Activated naive CD4-positive, alpha-beta T cell (primary cell): ENCODE measurements at places on chromosomes 4 and X.

DNA sequence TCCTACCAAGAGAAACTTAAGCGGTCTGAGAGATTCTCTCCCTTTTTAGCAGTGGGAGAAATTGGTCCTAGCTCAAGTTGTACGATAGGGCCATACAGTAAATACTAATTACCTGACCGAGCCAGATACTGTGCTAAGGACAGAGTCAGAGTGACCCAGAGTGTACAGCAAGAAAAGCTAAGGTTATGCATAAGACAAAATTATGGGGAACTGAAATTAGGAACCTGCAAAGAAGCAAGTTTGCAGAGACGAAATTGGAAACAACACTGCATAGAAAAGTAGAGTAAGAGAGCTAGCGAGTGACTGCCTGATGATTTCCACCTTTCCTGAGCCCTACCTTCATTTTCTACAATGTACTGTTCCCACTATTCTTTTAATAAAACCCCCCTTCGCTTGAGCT lies 278.1 kb downstream of the NKX6-1 start:
- no peak for DNase-seq

DNA sequence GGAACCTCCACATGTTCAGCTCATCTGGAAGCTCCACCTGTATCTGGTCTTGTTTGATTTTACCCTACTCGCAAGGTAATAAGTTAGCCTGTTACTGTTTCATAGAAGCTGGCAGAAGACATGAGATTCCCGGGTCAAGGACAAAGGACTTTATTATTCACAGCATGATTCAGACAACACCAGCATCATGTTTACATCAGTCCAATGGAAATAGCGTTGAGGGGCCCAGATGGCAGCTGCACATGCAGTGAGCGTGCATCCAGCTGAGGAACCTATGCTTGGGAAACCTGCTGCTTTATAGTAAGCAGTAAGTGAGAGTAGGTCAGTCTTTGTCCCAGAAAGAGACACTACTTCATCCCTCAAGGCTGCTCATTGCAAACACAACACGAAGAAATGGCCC lies 19.8 kb downstream of the TSPAN5 start:
- no peak for DNase-seq

- DNase-seq = no peak
Observed at GRCh38 chr4:16993956-16994840, 95.8 kb upstream of the LDB2 start.

GRCh38 chr4:152232271-152232670 lies 303.6 kb downstream of the FBXW7 start:
- DNase-seq = no peak

DNA sequence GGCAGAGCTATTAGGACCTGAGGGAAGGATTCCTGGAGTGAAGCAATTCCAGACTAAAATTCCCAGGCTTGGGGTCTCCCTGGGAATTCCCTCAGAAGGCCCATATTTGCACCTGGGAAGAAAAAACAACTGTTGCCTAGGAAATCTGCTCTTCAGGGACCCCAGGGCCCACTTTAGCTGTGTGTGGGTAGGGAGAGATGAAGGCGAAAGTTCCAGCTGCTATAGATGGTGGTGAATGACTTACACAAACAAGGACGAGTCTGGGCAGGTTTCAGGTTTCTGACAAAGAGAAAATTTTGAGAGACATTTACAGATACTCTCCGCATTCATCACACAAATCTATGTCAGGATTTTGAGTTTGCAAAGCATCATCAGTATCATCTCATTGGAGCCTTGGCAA lies 126.1 kb downstream of the GPC3 start:
- no peak for DNase-seq

GRCh38 chr4:138487670-138488069 lies 245.5 kb upstream of the SLC7A11 start:
- DNase-seq = no peak

DNA sequence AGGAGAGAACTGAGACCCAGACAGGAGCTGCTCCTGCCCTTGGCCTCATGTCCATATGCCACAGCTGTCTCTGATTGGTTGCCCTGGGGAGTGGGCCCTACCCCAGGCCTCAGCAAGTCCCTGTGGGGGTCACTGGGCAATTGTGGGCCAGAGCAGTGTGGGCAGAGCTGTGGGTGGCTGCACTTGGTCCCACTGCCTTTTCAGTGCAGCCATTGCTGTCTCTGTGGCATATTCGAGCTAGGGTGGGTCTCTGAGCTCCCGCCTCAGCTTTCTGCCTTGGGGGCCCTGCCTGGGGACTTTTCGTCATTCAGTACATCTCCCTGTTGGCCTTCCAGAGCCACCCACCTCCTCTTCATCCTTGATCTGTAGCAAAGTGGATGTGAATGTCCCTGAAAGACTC lies 69.8 kb upstream of the LRPAP1 start:
- no peak for DNase-seq

GRCh38 chr4:80058740-80059139 lies 14.3 kb downstream of the ANTXR2 start:
- no peak for DNase-seq

- no peak for DNase-seq
Observed at GRCh38 chr4:14667624-14668151, 334.6 kb upstream of the CPEB2 start.

DNA sequence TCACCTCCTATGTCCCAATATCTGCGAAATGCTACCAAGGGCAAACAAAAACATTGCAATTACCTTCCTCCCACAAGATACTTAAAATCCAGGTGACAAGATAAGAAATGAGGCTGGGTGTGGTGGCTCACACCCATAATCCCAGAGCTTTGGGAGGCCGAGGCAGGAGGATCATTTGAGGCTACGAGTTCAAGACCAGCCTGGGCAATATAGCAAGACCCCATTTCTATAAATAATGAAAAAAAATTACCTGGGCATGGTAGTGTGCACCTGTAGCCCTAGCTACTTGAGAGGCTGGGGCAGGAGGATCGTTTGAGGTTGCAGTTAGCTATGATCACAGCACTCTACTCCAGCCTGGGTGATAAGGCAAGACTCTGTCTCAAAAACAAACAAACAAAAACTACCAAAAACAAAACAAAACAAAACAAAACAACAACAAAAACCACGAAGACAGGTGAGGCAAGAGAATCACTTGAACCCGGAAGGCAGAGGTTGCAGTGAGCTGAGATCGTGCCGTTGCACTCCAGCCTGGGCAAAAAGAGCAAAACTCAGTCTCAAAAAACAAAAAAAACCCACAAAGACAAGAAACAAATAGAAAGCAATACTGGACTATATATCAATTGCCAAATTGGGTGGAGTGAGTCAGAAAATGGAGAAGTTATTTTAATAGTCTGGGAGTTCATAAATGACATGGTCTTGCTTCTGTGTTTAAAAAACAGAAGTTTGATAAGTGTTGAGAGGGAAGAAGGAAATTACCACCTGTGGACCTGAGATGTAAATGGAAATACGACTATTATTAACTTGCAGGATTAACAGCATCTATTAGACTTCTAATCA lies 176.5 kb downstream of the FBXW7 start:
- no peak for DNase-seq

DNA sequence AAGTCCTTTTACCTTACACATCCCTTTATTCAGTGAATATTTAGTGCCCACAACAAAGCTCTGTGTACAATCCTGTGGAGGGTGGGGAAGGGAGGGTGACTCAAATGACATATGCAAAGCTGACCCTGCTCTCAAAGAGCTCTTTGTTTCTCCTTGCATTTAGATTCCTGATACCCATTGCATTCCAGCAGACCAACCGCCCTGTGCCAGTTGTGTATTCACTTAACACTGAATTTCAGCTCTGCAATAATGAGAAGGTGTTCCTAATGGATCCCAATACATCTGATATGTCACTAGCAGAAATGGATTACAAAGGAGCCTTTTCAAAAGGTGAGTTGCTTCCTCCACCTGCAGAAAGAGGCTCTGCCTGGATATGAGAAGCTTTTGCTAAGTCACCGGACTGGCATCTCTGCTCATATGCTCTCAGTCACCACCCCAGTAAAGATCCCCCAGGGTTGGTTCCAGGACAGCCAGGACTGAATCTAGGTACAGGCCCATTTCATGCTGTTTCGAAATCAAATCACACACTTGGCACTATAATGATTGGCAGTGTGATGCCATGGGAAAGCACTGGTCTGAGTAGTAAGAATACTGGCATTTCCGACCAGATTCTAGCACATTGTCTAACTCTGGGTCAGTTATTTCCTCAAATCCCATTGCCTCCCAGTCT lies 17.1 kb upstream of the ANXA3 start:
- DNase-seq = no peak

GRCh38 chrX:17500145-17500579 lies 125.2 kb downstream of the NHS start:
- DNase-seq = no peak

DNA sequence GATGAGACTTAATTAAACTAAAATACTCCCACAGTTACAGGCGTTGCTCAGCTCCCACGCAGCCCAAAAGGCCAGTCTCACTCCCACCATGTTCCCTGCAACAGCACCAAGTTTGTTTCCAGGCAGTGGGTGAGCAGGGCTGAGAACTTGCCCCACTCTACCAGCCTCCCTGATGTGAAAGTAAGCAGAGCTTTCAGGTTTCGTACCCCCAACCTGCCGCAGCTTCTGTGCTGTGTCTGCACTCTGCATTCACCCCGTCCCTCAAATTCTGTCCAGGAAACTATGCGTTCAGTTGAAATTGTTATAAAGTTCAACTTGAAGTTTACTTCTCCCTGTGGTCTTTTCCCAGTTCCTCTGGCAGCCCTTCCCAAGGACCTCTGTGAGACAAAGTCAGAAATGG lies 17.2 kb downstream of the GLUD2 start:
- no peak for DNase-seq

GRCh38 chr4:122705547-122706117 lies 26.9 kb upstream of the BBS12 start:
- no peak for DNase-seq

DNA sequence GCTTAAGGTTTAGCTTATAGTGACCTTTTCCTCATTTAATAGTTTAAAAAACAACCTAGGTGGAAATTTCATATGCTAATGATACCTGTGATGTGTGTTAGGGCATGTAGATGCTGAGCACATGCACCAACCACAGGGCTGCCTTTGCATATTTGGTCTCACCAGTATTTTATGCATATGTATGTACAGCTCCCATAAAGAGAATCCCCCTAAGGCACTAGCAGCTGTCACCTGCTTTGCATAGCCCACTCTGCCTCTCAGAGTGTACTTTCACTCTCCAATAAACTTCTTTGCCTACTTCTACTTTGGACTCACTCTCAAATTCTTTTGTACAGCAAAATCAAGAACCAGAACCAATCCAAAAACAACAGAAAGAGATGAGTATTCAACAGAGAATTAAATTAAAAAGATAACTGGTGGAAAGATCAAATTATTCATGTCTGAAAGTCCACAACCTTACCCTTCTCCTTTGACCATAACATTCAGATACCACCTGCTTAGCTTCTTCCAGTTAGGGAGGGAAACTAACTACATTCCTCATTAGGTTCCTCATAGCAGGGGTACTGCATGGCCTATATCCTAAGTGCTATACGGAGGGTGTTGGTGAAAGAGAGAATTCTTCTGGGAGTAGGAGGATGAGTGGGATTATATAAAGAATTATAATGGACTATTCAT lies 250.5 kb downstream of the STPG2 start:
- no peak for DNase-seq

DNA sequence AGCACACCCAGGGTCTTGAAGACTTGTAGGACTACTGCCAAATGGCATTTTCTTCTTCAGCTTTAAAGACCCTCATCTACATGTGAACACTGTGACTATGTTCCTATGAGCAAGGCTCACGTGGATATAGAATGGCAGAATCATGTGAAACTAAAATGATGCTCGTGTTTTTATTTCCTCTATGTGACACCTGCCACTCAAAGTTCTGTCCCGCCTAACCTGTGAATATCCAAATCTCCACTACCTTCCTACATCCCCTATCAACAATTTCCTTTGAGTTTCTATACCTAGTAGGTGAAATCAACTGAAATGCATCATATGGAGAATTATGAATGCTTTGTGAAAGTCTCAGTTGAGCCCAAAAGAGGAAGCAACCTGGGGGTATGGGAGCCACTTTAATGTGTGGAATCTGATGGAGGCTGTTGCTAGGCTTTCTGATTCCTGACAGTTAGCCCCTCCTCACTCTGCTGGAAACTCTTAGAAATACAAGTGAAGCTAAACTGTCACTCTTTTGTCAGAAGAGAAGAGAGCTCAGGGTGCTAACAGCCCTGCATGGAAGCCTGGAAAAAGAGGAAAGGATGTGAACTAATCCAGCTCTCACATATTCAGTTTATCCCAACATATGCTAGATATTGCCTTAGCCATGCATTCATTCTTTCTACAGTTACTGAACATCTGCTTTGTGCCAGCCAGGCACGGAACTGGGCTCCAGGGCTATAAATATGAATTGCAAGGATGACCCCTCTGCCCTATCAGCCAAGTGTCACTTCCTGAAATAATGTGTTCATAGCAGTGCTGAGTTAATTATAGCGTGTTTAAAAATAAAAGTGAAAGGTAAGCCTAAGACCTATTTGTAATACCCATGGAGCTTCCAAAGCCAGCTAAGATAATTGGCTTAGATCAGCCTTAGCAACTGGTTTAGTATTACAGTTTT lies 11.0 kb downstream of the LHFPL1 start:
- no peak for DNase-seq

- DNase-seq = no peak
Observed at GRCh38 chr4:105998171-105999063, 103.1 kb downstream of the NPNT start.

DNA sequence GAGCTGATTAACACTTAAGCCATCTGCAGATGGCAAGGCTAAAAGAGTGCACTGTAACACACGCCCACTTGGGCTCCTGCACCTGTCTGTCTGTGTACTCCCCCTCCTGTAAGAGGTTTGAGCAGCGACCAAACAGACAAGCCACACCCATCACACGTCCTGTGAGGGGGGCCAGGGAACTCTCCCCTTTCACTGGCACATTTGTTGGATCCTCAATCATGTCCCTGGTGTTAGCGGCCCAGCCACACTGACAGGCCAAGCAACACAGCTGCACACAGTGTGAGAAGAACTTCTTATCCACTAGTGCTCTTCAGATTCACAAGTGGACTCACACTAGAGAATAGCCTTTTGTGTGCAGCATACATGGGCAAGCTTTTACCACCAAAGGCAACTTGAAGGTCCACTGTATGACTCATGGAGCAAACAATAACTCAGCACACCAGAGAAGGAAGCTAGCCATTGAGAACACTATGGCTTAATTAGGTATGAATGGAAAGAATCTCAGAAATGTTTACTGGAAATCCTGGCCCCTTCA lies 29.1 kb upstream of the UTP14A start:
- DNase-seq = no peak

- no peak for DNase-seq
Observed at GRCh38 chr4:128461291-128462102, 173.9 kb upstream of the PGRMC2 start.

DNA sequence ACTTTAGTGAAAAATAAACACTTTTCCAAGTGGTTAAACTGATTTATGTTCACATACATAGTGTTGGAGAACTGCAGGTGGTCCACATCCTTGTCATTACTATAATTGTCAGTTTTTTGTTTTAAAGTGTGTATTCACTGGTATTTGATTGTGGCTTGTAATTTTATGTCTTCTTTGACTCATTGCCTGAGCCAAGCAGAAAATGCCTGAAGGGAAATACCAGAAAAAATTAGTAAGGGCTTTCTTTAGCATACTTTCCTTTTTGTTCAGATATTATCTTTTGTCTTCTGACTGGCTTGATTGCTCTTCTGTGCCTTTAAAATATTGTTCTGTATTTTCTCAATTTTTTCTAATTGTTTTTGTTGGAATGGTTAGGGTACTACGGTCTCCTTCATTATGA lies 981.3 kb downstream of the C4orf33 start:
- DNase-seq = no peak
